ENCODE measurements at places on chromosomes 2 and 18. TPM values are rescaled to one million over a fixed set of nuclear protein-coding genes. Genes with fewer than 3 reads are reported as not detected.

- no peak for DNase-seq
These were observed 317.6 kb upstream of the NCKAP5 start for GRCh38 chr2:133885847-133886246.

- DNase-seq: no peak
These were observed 455.4 kb upstream of the GYPC start for GRCh38 chr2:126200538-126200937.

DNA sequence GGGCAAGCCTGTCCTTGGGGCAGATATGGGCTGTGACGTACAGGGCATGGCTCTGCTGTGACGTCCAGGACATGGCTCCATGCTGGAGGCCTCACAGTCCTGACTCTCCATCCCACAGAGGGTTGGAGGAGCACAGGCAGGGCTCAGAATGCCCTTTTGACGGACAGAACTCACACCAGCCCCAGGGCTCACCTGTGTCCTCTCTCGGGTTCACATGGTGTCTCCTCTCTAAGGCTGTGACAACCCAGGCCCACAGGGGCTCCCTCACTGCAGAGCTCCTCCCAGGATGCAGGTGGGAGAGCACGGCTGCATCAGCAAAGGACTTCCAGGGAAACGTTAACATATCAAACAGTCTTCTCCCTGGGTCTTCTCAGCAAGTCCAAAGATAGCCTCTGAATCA, 133.8 kb downstream of the EIPR1 start:
- DNase-seq: no peak

Gene SRSF7
- 50.3 TPM for total RNA-seq

DNA sequence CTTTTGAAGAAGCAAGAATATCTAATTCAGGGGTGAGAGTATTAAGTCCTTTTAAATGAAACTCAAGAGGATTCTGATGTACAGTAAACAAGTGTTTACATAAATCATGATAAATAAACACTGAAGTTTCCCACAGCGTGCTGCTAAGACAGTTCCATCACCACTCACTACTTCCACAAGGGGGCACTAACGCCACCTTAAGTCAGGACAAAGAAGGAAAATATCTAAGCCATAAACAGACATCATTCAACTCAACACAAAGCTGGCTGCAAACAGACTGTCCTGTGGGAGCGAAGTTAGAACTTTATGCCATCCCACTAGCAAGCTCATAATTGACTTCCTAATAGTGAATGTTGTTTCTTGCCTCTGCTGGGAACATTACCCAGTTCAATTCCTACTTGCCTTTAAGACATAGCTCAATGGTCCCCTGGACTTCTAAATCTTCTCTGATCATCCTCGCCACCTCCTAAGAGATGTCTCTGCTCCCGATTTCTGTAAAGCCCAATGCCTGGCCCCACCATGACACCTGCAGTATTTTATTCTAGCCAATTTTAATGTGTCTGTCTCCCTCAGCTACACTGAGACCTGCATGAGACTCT, 36.5 kb downstream of the MRPL44 start:
- no peak for DNase-seq

DNA sequence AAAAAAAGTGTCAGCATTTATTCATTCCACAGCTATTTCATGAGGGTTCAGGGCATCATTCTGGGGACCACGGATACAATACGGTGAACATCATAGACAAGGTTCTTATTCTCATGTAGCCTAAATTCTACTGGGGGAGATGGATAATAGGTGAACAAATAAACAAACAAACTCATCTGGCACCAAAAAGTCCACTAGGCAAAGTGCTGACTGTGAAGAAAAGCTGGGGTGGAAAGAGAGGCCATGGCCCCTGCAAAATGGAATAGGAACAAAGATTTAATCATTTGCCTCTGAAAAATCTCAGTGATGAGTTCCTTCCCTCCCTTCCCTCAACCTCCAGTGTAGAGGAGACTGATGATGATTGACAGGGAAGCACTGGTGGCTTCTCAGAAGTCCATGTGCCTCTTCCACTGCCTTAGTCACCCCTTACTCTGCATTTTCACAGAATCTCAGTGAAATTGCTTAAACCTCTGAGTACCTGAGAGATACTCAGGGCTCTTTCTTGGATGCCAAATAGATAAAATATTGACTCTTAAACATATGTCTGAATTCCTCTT, 69.3 kb upstream of the IL1R1 start:
- DNase-seq: no peak

DNA sequence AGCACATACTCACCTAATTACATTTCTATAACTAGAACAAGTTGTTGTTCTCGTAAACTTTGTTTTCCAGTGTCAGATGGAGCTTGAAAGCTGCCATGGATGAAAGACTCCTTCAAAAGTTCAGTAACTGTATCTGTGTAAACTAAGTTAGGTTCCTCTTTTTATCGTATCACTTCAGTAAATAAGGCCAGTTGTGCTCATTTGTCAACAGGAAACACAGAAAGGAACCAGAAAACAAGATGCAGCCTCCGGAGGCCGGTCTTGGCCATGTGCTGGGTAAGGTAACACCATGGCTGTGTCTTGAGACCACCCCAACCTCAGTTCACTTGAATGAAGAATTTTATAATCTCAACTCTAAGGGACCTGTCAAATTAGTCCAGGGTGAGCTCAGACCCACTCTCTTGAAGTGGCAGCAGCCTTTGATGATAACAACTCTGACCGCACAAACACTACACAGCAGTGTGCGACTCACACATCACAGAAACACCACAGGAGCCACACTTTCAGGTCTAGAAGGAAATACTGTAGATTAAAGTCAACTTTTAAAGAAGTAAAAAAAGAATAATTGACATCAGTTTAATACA, 213.8 kb downstream of the AFF3 start:
- no peak for DNase-seq

Gene GKN2
- not detected for total RNA-seq

GRCh38 chr2:98478088-98478551, 33.5 kb downstream of the INPP4A start:
- no peak for DNase-seq

Data from heart right ventricle (tissue), 16 donors.